ENCODE measurements at places on chromosomes 5 and 9.

DNA sequence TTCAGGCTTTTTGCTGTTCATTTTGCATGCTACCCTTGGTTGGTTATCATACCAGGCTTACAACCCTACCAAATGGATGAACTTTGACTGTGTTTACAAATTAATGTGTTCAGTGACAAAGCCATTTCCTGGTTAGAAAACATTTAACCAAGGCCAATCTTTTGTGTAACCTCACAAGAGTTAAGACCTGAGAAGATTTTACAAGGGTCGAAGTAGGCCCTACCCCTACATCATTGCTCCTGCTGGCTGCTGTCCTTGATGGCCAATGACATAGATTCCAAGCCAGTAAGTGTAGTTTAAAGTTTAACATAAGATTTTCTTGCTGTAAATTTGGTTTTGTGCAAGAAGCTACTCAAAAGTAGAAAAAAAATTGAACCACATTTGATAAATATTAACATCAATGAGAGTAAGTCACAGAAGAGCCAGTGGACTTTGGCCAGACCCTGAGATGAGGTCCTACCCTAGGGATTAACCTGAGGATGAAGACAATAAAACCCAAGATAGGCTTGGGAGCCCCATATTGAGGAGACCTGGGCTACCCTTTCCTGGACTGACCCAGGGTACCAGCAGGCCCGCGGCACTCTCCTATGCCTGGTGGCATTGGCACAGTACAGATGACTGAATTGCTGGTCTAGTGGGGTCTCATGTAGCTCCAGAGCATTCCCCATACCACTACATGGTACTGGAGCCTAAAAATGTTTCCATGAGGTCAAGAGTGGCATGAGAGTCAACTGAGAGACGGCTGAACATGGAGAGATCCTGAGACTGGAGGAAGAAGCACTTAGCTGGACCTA is 8.3 kb downstream of the C1QTNF3 start:
- no peak for DNase-seq

GRCh38 chr5:90112033-90112692 is 297.4 kb downstream of the CETN3 start:
- DNase-seq = no peak

DNA sequence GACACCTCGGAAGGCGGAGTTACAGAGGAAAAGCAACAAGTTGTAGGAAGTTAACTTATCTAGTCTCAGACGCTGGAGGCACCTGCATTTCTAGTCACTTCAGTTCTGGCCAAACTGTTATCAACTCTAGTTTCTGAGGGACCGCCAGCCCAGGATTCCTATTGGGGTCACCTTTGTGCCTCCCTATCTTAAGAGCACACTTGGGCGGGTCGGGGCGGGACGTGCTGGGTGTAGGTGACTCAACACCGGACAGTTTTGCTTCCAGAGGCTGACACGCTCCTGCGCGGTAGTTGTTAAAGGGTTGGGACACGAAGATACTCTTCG is 679 bp upstream of the KDM4C start:
- DNase-seq = peak; percentile 60

- DNase-seq = no peak
Measured at GRCh38 chr9:136239983-136240330, 5.7 kb downstream of the QSOX2 start.

Measured in fibroblast of skin of right quadriceps (primary cell).